ENCODE measurements at places on chromosomes 1 and 21. TPM values are rescaled to one million over a fixed set of nuclear protein-coding genes. Genes with fewer than 3 reads are reported as not detected.

Gene FCN3
- total RNA-seq: 0.75 TPM

- no peaks in the 10 kb centered on the region for H3K36me3 ChIP-seq
- no peak overlapping the region for H3K4me3 ChIP-seq
- H3K27ac ChIP-seq: no peak overlapping the region
These were observed 16.0 kb upstream of the FRRS1 start for GRCh38 chr1:99782397-99782796.

DNA sequence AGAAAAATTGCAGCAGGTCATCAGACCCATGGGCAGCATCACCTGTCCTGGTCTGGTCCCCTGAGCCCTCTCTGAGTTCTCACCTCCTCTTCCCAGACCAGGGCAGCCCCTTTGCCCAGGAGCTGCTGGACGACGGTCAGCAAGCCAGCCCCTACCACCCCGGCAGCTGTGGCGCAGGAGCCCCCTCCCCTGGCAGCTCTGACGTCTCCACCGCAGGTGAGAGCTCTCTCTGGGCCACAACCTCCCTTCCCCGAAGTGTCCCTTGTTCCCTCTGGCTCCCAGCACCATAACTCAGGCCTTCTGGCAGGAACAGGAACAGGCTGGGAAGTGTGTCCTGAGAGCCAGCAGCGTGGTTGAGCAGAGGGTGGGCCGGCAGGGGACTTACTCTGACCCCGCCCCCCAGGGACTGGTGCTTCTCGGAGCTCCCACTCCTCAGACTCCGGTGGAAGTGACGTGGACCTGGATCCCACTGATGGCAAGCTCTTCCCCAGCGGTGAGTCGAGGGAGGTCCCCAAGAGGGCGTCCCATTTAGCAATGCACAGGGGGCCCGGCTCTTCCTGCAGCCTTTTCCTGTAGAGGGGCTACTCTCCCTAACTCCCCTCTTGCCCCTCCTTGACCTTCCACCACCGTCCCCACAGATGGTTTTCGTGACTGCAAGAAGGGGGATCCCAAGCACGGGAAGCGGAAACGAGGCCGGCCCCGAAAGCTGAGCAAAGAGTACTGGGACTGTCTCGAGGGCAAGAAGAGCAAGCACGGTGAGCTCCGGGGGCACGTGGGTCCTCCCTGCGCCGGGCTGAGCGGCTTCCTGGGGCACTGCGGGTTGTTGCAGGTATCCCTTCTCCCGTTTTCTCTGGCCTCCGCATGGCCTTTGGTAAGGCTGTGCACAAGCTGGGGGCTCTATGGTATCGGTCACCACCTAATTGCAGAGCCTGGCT lies 2.4 kb downstream of the ELF3 start:
- peaks cover 8% of the 10 kb centered on the region for H3K4me1 ChIP-seq
- no peak for DNase-seq
- H3K36me3 ChIP-seq: peaks cover 3% of the 10 kb centered on the region
- peaks cover 2% of the 10 kb centered on the region for H3K27me3 ChIP-seq
- H3K27ac ChIP-seq: no peak overlapping the region
- H3K4me3 ChIP-seq: no peak overlapping the region

GRCh38 chr1:111101854-111102642 lies 37.8 kb downstream of the DRAM2 start:
- no peaks in the 10 kb centered on the region for H3K4me1 ChIP-seq
- no peak for DNase-seq
- H3K4me3 ChIP-seq: no peak overlapping the region
- H3K36me3 ChIP-seq: no peaks in the 10 kb centered on the region
- no peak overlapping the region for H3K27ac ChIP-seq

DNA sequence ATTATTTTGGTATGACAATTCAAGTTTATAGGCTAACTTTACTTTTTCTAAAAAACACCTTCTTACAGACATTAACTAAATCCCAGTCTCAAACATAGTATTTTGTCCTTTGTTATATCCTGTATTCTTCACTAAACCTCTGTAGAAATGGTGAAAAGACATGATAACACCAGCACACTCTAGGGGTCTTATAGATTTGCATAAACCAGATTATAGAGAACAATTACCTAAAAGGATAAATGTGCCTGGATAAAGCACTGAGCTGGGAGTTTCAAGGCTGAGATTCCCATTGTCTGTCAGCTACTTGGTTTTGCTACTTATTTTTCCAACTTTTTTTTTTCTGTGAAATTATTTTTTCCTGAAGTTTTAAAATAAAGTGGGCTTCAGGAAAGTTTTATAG lies 1288.6 kb upstream of the TMPRSS15 start:
- H3K4me3 ChIP-seq: no peak overlapping the region
- no peaks in the 10 kb centered on the region for H3K36me3 ChIP-seq
- DNase-seq: no peak
- no peak overlapping the region for H3K27ac ChIP-seq
- no peaks in the 10 kb centered on the region for H3K4me1 ChIP-seq

DNA sequence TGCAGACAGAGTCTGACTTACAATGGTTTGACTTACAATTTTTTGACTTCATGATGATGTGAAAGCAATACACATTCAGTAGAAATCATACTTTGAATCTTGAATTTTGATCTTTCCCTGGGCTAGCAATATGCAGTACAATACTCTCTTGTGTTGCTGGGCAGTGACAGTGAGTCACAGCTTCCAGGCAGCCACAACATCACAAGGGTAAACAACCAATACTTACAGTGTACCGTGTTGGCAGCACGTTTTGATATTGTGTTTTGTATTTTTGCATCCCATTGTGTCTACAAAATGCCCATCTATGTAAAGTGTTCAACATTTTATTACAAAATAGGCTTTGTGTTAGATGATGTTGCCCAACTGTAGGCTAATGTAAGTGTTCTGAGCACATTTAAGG lies 150.9 kb downstream of the NTMT2 start:
- no peaks in the 10 kb centered on the region for H3K27me3 ChIP-seq
- no peak for DNase-seq
- H3K36me3 ChIP-seq: no peaks in the 10 kb centered on the region
- H3K4me1 ChIP-seq: no peaks in the 10 kb centered on the region
- no peak overlapping the region for H3K4me3 ChIP-seq
- no peak overlapping the region for H3K27ac ChIP-seq

GRCh38 chr1:241531195-241532161 lies 700 bp upstream of the KMO start:
- DNase-seq: peak; percentile 73
- H3K27me3 ChIP-seq: peaks cover 3% of the 10 kb centered on the region
- peak overlapping the region; percentile 5 for H3K27ac ChIP-seq
- H3K4me3 ChIP-seq: peak overlapping the region; percentile 28
- H3K36me3 ChIP-seq: no peaks in the 10 kb centered on the region
- no peaks in the 10 kb centered on the region for H3K4me1 ChIP-seq

GRCh38 chr1:15171271-15171908 lies 17.8 kb downstream of the TMEM51 start:
- H3K4me3 ChIP-seq: no peak overlapping the region
- H3K27me3 ChIP-seq: no peaks in the 10 kb centered on the region
- no peak overlapping the region for H3K27ac ChIP-seq
- no peak for DNase-seq

Gene RNU1-3
- total RNA-seq: 2,384 TPM

Gene MX2
- total RNA-seq: 0.93 TPM

GRCh38 chr1:84810343-84810742 lies 82.7 kb downstream of the LPAR3 start:
- no peaks in the 10 kb centered on the region for H3K36me3 ChIP-seq
- no peak overlapping the region for H3K4me3 ChIP-seq
- no peaks in the 10 kb centered on the region for H3K4me1 ChIP-seq
- H3K27ac ChIP-seq: no peak overlapping the region

- H3K4me3 ChIP-seq: no peak overlapping the region
- no peaks in the 10 kb centered on the region for H3K27me3 ChIP-seq
- no peaks in the 10 kb centered on the region for H3K36me3 ChIP-seq
- no peak for DNase-seq
These were observed 57.1 kb downstream of the ADCY10 start for GRCh38 chr1:167856711-167857418.

DNA sequence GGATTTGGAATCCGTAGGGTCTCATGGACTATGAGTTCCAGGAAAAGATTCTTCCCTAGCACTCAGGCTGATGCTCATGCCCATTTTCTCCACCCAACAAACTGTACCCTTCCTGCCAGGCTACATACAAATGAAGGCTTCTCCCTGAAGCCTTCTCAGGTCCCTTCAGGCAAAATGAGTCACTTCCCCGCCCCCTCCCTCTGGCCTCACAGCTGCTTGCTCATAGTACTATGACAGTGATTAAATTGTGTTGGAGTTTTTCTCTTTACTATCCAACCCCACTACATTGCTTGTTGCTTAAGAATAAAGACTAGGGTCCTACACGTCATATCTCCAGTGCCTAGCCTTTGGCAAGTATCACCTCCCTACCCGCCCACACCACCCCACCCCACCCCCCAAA lies 207.6 kb upstream of the NFIA start:
- no peak for DNase-seq
- no peak overlapping the region for H3K27ac ChIP-seq
- peaks cover 4% of the 10 kb centered on the region for H3K4me1 ChIP-seq

DNA sequence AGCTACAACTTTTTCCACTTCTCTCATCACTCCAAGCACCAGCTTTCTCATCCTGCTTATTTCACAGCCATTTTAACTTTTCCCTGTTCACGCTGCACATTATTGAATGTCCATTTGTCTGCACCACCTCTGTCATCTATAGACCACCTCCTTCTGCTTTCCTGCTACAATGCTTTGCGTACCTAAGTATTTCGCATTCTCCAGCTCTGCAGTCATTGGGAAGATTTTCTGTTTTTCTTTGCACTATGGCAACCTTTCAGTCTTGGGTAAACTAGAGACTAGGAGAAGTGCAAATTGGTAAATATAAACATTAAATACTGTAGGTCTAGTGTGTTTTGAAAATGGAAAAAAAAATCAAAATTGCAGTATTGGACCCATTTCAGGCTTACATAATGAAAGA lies 835 bp downstream of the CCDC30 start:
- peaks cover 5% of the 10 kb centered on the region for H3K4me1 ChIP-seq
- no peak overlapping the region for H3K4me3 ChIP-seq
- peaks cover 8% of the 10 kb centered on the region for H3K36me3 ChIP-seq
- H3K27ac ChIP-seq: no peak overlapping the region
- no peaks in the 10 kb centered on the region for H3K27me3 ChIP-seq
- no peak for DNase-seq

Gene ANGPTL1
- 98.2 TPM for total RNA-seq

Gene MROH9
- 0.09 TPM for total RNA-seq

GRCh38 chr21:16402752-16403151 lies 673.0 kb downstream of the USP25 start:
- no peak overlapping the region for H3K4me3 ChIP-seq
- no peak overlapping the region for H3K27ac ChIP-seq
- H3K36me3 ChIP-seq: no peaks in the 10 kb centered on the region
- no peaks in the 10 kb centered on the region for H3K4me1 ChIP-seq
- no peaks in the 10 kb centered on the region for H3K27me3 ChIP-seq
- no peak for DNase-seq

Gene GPR37L1
- 0.04 TPM for total RNA-seq

- DNase-seq: no peak
- no peak overlapping the region for H3K4me3 ChIP-seq
- no peaks in the 10 kb centered on the region for H3K36me3 ChIP-seq
- no peaks in the 10 kb centered on the region for H3K4me1 ChIP-seq
These were observed 412.6 kb downstream of the LTN1 start for GRCh38 chr21:28579986-28580550.

DNA sequence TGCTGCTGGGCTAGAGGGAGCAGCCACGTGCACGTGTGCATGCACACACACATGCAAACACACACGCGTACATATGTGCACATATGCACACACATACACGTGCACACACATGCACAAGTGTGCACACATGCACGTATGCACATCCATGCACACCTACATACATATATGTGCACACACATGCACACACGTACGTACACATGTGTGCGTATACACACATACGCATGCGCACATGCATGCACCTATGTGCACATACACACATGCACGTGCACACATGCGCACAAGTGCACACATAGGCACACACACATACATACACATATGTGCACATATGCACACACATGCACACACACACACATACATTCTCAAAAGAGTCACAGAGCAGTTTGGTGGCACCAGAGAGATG lies 85.9 kb upstream of the SLC25A33 start:
- H3K36me3 ChIP-seq: no peaks in the 10 kb centered on the region
- peaks cover 51% of the 10 kb centered on the region for H3K4me1 ChIP-seq
- no peak overlapping the region for H3K4me3 ChIP-seq
- DNase-seq: no peak
- no peak overlapping the region for H3K27ac ChIP-seq

- no peak for DNase-seq
- H3K4me1 ChIP-seq: peaks cover 4% of the 10 kb centered on the region
- peaks cover 3% of the 10 kb centered on the region for H3K27me3 ChIP-seq
- H3K4me3 ChIP-seq: no peak overlapping the region
- no peaks in the 10 kb centered on the region for H3K36me3 ChIP-seq
These were observed 47.7 kb downstream of the NMNAT2 start for GRCh38 chr1:183370399-183371058.

- no peak for DNase-seq
- H3K4me1 ChIP-seq: peaks cover 5% of the 10 kb centered on the region
- H3K4me3 ChIP-seq: no peak overlapping the region
- H3K36me3 ChIP-seq: no peaks in the 10 kb centered on the region
- H3K27me3 ChIP-seq: no peaks in the 10 kb centered on the region
These were observed 93.9 kb downstream of the DDAH1 start for GRCh38 chr1:85371021-85371420.

Gene FCRL6
- not detected for total RNA-seq

Gene PLA2G2F
- total RNA-seq: not detected

DNA sequence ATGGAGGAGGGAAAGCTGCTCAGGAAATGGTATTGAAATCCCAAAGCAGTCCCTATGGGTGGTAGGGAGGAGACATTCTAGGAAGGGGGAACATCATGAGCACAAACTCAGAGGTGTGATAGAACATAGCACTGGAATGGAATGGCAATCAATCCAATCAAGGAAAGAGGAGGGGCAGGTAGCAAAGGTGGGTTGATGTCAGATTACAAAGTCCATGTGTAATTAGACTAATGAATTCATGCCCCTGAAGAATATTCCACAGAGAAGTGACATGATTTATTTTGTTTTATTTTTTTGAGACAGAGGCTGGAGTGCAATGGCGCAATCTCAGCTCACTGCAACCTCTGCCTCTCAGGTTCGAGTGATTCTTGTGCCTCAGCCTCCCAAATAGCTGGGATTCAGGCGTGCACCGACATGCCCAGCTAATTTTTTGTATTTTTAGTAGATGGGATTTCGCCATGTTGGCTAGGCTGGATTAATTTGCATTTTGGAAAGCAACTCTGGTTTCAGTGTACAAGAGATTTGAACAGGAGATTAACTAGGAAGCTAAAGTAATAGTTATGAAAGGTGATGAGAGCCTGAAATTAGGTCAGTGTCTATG lies 36.1 kb downstream of the DEGS1 start:
- H3K27ac ChIP-seq: no peak overlapping the region
- DNase-seq: no peak
- H3K4me1 ChIP-seq: peaks cover 3% of the 10 kb centered on the region
- H3K4me3 ChIP-seq: no peak overlapping the region
- no peaks in the 10 kb centered on the region for H3K36me3 ChIP-seq
